Stimulated activated CD4-positive, alpha-beta T cell treated with anti-CD3 and anti-CD28 coated beads, TNF-alpha, amount 100 ng/mL, for 24 hours (primary cell): ENCODE measurements at places on chromosomes 11 and 22.

DNA sequence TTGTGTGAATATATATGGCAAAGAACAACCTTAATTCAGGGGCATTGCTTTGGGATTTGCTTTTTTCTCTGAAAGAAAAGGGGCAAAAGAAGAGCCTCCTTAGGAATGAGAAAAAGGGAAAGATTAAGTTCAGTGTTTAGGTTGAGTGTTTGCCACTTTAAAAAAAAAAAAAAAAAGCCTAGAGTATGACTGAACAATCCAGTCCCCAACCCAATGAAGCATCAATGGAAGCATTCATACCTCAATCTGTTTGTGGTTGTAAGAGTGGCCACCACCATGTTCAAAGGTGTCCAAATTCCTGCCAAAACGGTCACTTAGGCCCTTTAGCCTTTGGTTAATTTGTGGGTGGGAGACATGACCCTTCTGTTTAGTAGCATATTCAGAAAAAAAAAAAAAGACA is 260.6 kb downstream of the SOX6 start:
- no peak for DNase-seq

DNA sequence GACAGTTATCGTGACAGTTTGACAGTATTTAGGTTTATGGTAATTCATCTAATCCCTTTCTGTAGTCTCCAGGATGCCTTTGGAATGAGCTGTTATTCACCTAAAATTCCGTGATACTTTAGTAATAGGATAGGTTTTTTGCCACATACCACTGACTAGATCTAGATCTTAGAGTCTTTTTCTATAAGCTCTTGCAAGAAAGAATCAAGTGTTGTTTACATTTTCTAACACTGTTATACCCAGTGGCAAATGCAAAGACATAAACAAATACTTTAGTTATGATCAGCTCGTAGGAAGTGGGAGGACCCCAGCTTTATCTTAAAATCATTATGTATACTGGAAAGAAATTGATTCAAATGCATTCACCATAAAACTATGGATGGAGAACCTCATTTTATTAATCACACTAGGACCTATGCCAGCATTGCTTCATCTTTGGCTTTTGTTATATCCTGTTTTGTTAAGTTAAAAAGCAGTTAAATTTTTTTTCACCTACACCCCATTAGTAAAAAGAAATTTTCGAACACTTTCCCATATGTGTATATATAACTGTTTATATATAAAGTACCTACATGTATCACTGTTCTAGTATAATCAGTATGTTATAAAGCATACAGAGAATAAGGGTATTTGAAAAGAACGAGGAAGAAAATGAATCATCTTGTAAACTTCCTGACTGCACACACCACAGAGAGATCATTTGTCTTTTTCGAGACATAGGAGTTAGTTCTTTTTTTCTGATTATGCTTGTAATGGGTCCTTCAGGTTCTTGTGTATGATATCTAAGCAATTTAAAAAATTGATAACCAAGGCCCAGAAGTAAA is 60.9 kb downstream of the PDHX start:
- DNase-seq = no peak

GRCh38 chr11:85848006-85848405 is 7.2 kb upstream of the CCDC83 start:
- no peak for DNase-seq

GRCh38 chr11:35389897-35390465 is 29.4 kb downstream of the SLC1A2 start:
- DNase-seq = peak; percentile 38

GRCh38 chr11:117384045-117384444 is 56.4 kb downstream of the CEP164 start:
- no peak for DNase-seq
